ENCODE measurements at places on chromosomes 2 and 18. TPM values are rescaled to one million over a fixed set of nuclear protein-coding genes. Genes with fewer than 3 reads are reported as not detected.

DNA sequence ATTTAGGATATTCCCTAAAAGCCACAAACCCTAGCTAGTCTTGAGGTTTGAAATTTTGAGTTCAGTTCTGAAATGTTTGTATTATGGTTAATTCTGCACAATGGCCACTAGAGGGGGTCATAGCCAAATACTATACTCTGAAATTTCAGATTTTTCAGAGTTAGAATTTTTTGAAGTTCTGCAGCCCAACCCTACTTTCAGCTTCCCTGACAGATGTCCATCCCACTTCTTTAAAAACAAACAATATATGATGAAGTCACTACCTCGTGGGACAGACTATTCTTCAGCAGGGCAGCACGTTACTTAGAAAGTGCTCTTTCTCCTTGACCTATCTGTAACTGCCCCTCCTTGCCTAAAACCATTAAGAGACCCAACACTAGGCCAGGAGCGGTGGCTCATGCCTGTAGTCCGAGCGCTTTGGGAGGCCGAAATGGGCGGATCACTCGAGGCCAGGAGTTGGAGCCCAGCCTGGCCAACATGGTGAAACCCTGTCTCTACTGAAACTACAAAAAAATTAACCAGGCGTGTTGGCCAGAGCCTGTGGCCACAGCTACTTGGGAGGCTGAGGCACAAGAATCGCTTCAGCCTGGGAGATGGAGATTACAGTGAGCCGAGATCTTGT is 48.2 kb upstream of the PAPOLG start:
- DNase-seq = no peak

DNA sequence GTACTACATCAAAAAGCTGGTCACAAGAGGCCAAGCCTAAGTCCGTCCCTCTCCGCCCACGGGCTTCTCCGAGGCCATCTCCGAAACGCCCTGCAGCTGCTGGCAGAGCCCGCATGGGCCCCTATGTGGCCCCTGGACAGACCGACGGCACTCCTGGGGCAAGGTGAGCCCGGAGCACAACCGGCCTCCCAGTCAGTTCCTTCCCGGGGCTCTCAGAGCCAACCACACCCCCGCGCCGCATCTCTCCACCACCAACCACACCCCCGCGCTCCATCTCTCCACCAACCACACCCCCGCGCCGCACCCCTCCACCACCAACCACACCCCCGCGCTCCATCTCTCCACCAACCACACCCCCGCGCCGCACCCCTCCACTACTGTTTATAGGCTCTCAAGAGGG is 93.5 kb downstream of the ZNF516 start:
- no peak for DNase-seq

DNA sequence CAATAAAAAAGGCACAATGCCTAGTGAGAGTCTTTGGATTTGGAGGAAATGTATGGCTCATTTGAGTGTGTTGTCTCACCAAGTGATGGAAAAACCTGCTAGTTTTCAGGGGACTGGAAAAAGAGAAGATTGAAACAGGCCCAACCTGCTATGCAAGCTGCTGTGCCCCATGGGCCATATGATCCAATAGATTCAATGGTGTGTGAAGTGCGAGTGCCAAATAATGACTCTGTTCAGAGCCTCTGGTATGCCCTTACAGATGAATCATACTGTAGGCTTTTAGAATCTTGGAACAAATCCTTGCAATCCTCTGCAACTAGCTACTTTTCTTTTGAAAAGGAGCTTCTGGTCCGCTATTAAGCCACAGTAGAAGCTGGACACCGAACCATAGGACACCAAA is 529.8 kb upstream of the CNTNAP5 start:
- no peak for DNase-seq

GRCh38 chr18:9596226-9596625 is 18.1 kb downstream of the PPP4R1 start:
- no peak for DNase-seq

GRCh38 chr18:24762511-24762910 is 302.1 kb downstream of the HRH4 start:
- no peak for DNase-seq

- no peak for DNase-seq
Observed at GRCh38 chr18:45671321-45671720, 52.7 kb upstream of the SLC14A1 start.

DNA sequence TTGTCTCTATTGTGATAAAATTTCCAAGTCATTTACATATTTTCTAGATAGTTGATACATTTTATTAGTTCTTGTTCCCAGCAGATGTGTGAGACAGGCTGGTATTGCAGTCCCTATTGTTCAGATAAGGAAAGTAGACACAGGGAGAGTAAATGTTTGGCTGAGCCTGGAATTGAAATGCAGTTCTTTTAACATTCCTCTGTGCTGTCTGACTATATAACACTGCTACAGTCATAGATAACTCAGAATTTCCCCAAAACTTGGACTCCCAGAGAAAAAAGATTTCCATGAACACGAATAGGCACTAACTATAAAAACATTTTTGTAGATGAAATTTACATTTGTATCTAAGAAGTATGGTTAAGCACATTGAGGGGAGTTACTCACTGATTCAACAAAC is 71.4 kb downstream of the PLCL1 start:
- no peak for DNase-seq

- no peak for DNase-seq
Observed at GRCh38 chr2:220410296-220410695, 782.9 kb downstream of the SLC4A3 start.

GRCh38 chr18:12989397-12990122 is 1.6 kb upstream of the CEP192 start:
- DNase-seq = no peak

DNA sequence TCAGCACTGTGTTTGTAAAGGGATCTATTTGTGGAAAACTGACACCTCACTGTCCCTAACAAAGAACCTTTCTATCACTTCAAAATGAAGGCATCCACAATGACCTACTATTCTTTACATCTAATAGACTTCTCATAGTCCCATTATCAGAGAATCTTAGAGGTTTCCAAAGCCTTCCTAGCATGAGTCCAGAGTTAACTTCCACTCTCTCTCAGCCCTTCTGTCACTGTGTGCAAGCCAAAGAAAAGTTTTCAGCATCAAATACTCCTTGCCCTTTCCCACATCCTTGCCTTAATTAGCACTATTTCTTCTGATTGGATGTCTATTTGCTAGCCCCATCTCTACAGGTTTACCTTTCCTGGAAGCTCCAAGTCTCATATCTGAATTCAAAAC is 178.5 kb downstream of the ERBB4 start:
- DNase-seq = no peak

DNA sequence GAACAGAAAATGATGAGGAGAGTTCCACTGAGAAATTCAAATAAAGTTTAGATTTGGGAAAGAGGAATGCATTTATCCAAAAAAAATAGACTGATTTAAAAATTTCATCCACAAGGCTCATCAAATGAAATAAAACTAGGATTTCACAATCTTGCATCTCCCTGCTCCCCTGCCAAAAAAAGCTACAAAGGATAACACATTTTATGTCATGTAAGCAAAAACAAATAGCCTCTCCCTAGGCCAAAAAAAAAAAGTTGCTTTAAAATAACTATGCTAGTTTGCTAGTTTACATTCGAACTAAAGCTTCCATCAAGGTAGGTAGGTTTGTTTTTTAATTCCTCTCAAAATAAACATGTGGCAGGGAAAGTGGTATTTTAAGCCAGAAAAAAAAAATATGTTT is 465.5 kb upstream of the ID2 start:
- no peak for DNase-seq

GRCh38 chr2:112881217-112881985 is 29.6 kb upstream of the IL37 start:
- DNase-seq = peak; percentile 73

The AQP12A gene
- not detected for total RNA-seq

The GPR55 gene
- 58.8 TPM for total RNA-seq
